ENCODE measurements at places on chromosomes 4 and X. TPM values are rescaled to one million over a fixed set of nuclear protein-coding genes. Genes with fewer than 3 reads are reported as not detected.

The EPHA5 gene
- 0.07 TPM for total RNA-seq

The AMTN gene
- not detected for total RNA-seq

The GAGE2A gene
- not detected for total RNA-seq

The CLNK gene
- not detected for total RNA-seq

Measured in heart right ventricle (tissue), 16 donors.